ENCODE measurements at places on chromosomes 4 and X.
A peak's percentile ranks its signal among the peaks of the same experiment; 100 is the strongest.

- no peak for DNase-seq
These were observed 176.7 kb downstream of the SHROOM3 start for GRCh38 chr4:76611616-76612207.

- no peak for DNase-seq
These were observed 2.2 kb upstream of the MGARP start for GRCh38 chr4:139282065-139282720.

DNA sequence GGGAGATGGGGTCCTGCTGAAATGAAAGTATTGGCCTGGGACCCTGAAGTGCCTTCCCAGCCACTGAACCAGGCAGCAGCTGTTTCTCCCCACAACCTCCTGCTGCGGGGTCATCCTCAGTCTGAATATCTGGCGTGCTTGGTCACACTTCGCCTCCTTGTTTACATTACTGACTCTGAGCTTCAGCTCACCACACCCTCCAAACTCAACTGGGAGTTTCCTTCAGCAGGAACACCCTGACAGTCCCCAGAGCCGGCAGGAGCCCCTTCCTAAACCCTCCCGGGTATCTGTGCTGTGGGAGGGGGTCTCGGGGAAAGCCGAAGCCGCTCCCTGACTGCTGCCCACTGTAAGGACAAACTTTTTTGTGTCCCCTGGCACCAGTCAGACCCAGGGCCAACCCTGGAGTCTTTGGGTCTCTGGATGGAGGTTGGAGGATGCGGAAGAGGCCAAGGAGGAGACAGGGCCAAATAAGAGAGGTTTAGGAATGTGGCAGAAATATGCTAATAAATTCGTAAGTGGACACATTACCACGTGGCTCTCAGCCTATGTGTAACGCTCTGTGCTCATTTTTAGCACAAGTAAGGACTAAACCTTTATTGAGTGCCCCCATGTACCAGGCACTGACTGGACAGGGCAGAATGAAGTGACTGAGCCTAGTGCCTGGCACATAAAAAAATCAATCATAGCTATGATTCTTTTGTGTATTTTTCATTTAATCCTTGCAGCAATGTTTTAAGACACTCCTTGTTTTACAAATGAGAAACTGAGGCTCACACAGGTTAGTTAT is 20.7 kb downstream of the FHDC1 start:
- peak; percentile 56 for DNase-seq

DNA sequence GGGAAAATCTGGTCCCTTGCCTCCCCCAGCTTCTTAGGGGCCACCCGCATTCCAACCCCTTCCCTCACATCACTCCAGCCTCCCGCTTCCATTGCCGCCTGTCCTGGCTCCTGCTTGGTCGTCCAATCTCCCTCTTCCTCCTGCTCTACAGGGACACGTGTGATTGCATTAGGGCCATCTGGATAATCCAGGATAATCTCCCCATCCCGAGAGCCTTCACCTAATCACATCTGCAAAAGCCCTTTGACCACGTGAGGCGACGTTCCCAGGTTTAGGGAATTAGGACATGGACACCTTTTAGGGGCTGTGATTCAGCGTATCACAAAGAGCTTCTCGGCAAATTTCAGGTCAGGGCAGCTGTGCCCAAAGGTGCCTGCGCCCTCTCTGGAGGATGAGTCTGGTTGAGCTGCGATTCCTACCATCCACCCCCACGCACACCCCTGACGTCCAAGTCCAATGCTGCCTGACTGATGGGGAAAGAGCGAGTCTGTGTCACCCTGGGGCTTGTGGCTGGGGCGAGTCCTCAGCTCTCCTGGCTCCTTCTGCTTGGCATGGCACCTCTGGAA is 104.6 kb downstream of the PSAPL1 start:
- no peak for DNase-seq

DNA sequence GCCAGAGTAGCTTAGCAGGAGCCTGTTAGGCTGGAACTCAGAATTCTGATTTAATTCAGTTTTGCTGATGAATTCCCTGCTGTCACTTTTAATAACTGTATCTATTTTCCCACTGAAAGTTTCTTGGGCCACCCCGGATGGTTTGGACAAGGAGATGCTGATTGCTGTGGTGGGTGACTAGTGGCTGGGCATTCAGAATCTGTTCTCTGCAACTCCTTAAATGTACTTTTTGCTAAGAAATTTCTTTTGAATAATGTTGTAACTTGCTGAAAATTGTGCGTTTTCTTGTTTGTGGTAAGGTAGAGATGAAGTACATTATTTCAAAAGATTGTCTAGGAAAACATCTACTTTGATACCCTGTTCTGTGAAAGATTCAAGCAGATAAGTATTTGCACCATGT is 2.4 kb downstream of the TLL1 start:
- no peak for DNase-seq

- DNase-seq: no peak
These were observed 531.8 kb upstream of the TENM3 start for GRCh38 chr4:181711387-181711786.

DNA sequence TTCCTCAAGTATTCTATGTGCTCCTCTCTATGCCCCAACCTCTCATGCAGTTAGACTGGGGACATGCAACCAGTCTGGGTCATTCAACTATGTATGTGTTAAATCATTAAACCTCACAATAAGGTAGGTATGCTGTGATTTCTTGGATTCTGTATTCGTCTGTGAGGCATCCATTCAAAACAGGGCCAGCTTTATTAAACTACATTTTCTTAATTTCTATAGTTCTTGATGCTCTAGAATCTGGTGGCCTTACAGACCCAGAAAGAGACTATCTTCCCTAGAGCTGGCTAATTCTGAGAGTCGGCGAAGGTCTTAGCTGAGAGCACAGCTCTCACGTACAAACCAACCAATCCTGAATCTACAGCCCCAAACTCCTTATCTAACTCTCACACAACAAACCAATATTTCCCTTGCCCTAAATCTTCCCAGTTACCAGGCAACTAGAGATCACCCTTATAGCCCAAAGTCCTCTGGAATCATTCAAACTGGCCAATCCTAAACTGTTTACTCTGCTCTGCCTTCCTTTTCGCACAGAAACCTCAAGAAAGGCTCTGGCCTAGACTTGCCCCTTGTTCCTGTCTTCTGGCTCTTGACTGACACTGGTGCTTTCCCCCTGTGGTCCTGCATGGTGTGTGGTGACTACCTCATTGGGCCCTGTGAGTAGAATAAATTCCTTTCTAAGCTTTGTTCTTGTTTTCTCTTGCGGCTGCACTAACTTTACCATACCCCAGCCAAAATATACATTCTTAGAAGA is 203.5 kb upstream of the TET2 start:
- DNase-seq: no peak

DNA sequence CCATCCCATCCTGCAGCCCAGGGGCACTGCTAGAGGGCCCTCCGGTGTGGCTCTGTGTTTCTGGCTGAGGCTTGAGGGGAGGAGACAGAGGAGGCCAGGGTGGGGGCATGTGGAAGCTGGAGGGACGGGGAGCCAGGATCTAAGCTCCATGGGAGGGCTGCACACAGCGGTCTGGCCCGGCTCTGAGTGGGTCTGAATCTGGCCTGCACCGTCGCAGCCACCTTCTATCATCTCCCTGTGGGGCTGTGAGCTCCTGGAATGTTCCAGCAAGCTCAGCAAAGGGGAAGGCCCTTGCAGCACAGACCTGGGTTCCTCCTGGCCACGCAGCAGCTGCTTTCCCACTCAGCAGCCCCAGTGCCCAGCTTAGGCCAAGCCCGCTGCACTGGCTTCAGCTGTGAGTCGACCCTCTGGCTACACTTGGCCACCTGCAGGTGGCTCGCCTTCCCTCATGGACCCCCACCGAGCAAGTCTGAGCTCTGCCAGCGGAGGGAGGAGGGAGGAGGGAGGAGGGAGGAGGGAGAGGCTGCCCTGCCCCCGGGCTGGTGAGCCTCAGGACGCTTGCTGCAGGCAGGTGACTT is 5.3 kb downstream of the NKX1-1 start:
- no peak for DNase-seq

- DNase-seq: no peak
These were observed 2.0 kb downstream of the STBD1 start for GRCh38 chr4:76308548-76308947.

GRCh38 chrX:4572691-4573090 is 859.2 kb upstream of the PRKX start:
- no peak for DNase-seq

DNA sequence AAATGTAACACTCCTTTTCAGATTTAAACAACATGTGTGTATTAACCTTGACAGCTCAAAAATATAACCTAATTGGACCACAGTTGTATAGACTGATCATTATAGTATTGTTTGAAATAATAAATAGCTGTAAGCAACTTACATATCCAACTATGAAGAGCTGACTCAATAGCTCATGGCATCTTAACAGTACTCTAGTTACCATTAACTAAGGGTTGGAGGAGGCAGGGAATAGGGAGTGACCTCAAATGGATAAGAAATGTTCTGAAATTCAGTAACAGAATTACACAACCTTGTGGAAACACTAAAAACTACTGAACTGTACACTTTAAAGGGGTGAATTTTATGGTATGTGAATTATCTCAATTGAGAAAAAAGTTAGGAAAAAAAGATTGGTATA is 136.5 kb upstream of the CPEB2 start:
- no peak for DNase-seq

- no peak for DNase-seq
These were observed 310.0 kb upstream of the GATB start for GRCh38 chr4:152070854-152071253.

DNA sequence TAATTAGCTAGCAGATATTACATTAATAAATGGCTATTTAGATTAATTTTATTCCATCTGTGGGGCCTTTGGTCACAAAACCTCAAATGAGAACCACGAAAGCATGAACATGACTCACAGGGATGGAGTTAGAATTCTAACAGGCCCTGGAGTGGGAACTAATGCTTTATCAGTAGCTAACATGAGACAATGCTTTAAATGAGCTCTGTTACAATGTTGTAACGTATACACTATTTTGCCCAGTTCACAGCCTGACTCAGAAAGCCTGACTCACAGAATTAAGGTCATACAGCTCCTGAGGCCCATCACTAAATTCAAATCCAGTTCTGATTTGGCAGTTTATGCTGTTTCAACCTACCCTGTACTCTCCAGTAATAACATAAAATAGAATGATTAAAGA is 23.2 kb downstream of the VEGFC start:
- no peak for DNase-seq

DNA sequence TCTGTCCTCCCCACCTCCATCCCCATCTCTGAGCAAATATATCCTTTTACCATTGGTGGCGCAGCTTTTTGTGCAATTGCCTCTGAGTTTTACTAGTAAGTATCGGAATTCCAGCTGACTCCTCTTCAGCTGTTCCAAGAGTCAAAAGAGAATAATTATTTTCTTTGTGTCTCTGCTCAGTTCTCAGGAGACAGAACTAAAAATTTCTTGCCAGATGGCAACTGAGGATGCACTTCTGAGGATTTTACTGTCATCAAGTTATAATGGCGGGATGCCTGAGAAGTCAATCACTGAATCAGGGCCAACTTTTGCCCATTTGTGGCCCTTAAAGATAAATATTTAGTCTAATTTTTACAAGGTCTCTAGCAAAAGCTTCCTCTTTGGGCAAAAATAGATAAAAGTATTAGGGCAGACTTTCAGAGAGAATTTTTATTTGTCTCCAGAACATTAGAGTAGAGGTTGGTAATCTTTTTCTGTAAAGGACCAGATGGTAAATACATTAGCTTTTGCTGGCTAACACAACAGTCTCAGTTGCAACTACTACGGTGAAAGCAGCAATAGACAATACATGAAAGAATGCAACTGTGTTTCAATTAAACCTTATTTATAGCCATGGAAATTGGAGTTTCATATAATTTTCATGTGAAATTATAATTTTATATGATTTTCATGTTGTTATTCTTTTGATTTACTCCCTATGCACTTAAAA is 15.6 kb upstream of the ADGRA3 start:
- DNase-seq: no peak

DNA sequence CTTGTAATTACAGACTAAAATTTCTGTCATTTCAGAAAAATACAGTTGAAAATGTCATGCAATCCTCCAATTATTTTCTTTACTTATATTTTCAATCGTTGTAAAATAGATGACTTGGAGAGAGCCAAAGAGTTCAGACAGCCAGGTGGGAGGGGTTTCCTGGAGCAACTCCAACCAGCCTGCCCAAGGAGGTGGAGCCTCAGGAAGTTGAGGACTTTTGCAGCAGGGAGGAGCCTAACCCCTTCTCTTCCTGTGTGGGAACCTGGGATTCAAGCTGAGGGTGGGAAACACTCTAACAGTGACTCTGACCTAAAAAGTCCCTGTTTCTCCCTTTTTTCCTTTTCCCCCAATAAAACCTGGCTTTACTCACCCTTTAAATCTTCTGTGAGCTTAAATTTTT is 72.2 kb upstream of the GABRG1 start:
- DNase-seq: no peak

- no peak for DNase-seq
These were observed 53.0 kb upstream of the CRMP1 start for GRCh38 chr4:5945936-5946335.

DNA sequence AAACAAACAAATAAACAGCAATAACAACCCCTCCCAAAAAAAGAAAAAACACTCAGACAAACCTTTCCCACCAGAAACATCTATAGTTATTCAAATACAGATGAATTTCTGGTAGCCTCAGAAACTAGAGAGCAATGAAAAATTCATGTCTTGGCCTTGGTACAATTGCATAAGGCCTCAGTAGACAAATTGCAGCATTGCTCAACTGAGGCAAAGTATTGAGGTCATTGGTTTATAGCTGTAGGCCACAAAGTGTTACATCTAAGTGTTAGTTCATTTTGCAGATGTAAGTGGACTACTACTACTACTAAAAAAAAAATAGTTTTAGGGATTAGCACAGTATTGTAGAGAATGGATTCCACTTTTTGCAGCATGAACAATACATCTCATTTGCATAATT is 2268.3 kb downstream of the ARAP2 start:
- no peak for DNase-seq

DNA sequence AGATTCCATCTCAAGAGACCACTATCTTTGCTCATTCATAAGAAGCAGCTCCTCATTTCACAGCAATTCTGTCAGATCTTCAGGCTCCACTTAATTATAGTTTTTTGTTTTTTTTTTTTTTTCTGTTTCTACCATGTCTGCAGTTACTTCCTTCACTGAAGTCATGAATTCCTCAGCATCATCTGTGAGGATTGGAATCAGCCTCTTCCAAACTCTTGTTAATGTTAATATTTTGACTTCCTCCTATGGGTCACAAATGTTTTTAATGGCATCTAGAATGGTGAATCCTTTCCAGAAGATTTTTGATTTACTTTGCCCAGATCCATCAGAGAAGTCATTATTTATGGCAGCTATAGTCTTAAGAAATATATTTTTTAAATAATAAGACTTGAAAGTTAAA is 53.1 kb downstream of the BMP2K start:
- DNase-seq: no peak

DNA sequence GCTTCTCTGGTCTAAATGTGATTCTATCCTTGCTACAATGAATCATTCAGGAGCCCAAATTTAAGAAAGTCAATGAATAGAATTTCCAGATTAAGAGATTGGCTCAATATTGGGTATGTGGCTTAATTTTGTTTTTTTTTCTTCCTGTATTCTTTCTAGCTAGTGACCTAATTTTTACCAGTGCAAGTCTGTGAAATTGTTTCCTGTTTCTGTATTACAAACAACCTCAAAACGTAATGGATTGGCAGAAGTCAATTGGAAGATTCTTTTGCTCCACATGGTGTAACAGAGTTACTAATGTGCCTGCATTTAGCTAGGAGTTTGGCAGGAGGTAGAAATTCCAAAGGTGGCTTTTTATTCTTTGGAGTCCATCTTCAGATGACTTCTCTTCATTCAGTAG is 17.6 kb downstream of the DYNLT3 start:
- no peak for DNase-seq
